CD4-positive, alpha-beta T cell treated with Interferon alpha-2 for 1 hour (primary cell): ENCODE measurements at places on chromosomes 1 and 21.

- DNase-seq: no peak
Measured at GRCh38 chr1:87115317-87115890, 201.0 kb downstream of the HS2ST1 start.

DNA sequence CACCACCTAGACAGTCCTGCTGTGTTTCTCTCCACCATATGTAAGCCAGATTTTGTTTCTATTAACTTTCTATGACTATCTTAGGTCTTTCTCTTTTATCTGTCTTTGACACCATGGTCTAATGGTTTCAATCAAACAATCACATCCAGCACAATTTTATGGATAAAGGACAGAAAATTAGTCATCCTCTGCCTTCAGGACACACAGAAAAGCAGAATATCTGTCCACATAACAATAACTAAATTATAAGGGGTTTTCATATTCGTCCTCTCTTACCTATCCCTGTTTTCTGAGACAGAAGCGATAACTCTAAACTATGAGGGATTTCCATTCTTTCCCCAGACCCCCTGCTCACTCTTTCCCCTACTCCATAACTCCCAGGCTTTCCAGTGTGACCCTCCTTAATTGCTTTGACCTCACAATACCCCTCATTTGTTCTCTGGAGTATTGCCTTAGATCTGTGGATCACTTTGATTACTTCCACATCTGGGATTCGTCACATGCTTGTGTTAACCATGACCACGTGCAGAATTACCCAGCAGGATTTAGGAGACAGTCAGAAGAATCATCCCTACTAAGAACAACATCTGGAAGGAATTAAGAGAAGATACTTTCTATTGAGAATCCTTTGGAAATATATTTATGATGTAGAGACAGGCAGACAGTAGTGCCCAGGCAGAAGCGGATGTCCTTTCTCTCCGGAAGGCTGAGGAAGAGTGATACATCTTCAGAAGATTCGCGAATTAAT is 108.2 kb upstream of the GREM2 start:
- DNase-seq: no peak

GRCh38 chr1:15027515-15027986 is 126.0 kb upstream of the TMEM51 start:
- no peak for DNase-seq

DNA sequence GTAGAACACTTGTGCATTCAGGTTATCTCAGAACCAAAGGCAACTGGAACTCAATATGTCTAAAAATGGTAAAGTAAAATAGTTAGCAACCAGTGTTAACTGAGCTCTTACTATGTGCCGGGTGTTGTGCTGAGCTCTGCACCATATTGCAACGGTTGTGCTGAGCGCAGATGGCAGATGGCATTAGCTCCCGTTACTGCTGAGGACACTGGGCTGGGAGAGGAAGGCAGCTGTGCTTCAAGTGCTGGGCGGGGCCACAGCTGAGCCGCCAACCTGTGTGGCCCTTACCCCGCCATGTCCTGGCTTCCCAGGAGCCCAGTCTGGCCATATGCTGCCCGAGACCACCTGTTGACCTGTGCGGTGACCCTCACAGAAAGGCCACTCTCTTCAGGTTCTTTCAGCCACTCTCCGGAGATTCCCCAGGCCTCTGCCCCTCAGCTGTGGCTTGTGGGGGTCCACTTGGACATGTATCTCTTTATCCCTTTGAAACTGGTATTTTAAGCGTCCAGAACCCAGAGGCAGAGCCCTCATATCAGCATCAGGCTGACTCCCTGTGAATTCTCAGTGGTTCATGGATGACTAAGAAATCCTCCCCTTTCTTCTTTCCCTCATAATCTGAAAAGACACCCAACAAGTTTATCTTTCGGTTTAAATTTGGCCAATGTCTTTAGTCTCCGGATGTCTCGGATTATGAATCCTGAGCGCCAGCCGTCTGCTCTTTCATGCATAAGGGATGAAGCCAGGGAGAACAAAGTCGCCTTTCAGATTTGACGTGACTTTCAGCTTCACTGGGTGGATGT is 26.4 kb downstream of the LDLRAP1 start:
- no peak for DNase-seq

DNA sequence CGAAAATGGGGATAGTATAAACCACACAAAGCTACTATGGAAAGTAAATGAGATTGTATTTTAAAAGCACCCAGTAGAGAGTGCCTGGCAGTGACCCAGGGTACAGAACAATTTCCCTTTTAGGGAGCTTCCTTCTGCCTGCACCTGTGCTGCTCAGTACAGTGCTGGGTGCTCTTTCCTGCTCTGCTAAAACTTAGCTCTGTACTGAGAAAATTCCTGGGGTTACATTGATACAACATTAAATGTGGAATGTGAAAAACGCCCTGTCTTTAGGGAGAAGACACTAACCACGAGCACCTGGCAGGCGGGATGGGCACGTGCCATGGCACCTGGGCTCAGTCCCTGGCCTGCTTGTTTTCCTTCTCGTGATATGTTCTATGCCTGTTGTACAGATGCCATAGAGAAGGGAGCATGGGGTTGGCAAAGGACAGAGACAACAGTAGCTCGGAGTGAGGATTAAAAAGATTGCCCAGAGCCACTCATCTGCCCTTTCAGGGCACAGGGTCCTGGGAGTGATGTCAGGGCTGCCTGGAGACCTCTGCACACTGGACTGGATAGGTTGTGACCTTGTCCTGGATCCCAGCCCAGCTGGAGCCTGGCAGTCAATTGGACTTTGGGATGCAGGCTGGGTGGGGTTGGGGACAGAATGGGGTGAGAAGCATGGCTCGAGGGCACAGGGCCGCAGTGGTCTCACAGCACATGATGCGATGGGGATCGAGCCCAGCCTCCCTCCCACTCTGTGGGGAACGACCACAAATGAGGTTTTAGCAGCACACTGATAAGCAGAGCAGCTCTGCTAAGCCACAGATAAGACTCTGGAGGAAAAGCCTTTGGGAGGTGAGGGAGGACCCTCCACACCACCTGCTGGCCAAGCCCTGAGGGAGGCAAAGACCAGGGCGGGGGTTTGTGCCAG is 4.2 kb downstream of the SPATA46 start:
- no peak for DNase-seq

DNA sequence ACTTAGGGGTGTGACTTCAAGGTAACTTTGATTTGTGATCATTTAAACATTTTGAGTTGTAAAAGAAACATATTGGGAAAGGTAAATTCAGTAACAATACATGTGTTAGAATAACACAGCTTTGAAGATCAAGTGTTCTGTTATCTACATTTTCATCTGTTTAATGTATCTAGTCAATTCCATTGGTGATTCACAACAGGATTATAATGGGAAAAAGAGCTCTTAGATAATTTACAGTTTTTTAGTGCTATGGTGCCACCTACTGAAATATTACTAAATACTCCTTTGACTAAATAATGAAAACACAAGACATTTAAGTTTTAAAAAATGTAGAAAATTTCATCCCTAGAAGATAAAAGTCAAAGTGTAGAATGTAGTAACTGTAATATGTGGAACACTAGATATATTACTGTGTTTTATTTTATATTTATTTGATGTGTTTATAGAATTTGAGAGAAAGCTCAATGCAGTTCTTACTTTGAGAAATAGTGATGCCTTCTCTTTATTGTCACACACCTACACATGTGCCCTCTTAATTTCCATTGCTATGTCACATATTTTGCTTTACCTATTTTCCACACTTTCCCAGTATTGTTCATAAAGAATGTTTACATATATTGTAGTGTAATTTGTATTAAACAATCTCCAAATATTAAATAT is 47.4 kb downstream of the PTPRC start:
- DNase-seq: peak; percentile 60
